ENCODE measurements at places on chromosomes 1 and 21.

- no peak for DNase-seq
These were observed 472.2 kb downstream of the MATN1 start for GRCh38 chr1:30250984-30251850.

DNA sequence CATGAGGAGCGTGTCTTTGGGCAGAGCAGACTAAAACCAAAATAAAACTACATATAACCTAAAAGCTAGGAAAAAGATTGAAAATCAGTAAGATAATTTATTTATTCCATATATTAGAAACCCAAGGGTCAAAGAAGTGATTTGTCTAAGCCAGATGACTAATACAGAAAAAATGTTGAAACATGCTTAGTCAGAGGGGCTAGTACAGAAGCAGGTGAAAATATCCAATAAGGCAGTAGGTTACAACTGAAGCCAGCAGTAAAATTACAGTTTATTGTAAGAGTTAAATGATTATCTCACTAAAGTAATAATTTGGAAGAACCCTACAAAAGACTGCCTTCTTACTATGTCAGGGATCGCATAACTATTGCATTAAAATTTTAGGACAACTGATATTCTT is 1190.9 kb upstream of the PRMT6 start:
- DNase-seq, result no peak

GRCh38 chr1:89610457-89611011 is 22.4 kb upstream of the LRRC8C start:
- no peak for DNase-seq

GRCh38 chr1:156748670-156749418 is 2.6 kb downstream of the HDGF start:
- DNase-seq, result no peak

GRCh38 chr1:11691928-11692711 is 610 bp downstream of the DRAXIN start:
- DNase-seq, result no peak

GRCh38 chr1:200877839-200878551 is 5.2 kb downstream of the GPR25 start:
- DNase-seq, result no peak

DNA sequence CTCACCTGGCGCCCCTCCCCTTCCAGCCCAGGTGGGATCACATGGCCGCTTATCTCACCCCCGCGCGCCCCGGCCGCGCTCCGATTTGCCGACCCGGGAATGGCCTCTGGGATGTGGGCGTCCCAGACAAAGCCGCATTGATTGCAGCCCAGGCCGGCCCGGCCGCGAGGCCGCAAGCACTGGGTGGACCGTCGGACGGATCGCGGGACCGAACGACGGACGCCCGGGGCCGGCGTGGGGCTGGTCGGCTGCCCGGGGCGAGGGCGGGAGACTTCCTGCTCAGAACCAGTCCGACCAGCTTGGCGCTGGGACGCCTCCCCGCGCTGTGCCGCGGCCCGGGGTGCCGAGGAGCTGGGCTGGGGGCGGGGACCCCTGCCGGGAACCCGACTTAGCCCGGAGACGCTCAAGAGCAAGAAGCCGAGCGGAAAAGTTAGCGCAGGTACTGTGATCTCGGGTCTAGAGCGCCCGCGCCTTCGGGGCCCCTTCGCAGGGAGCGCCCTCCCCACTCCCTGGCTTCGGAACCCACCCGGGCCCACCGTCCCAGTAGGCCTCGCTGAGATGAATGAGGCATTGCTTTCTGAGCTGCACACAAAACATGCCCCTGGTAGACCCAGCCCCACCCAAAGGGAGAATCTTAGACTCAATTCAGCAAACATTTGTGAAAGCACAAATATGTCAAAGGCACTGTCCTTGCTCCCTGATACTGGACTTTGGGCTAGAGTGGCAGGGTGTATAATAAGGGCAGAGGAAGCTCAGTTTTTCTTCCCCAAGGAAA is 415 bp upstream of the LAD1 start:
- DNase-seq, result no peak
